ENCODE measurements at places on chromosomes 5 and 9.
A peak's percentile ranks its signal among the peaks of the same experiment; 100 is the strongest.

DNA sequence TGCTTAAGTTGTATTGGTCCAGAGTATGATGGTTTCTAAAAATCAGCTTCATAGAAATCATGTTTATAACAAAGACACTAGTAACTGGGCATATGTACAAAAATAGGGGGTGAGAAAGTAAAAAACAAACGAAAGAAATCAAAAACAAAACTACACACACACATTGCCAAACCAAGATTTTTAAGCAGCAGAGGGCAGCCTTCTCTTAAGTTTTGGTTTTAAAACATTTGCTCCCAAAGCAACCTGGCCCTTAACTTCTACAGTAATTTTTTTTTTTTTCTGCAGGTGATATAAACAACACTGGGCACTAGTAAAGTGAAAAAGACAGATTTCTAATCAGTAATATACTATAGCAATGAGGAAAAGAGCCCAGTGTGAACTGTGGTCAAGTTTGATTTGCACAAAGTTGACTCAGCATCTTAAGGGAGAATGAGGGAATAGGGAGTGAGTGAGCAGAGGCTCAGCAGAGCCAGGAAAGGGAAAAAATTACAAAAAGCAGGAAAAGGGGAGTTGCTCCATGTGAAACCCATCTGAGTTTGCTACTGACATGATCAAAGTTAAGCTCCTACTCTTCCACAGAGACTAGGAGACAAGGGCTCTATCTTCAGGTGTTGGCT, 13.4 kb upstream of the GAPT start:
- DNase-seq = no peak

GRCh38 chr5:17340819-17341218, 123.4 kb downstream of the BASP1 start:
- no peak for DNase-seq

GRCh38 chr5:163997965-163998364, 492.5 kb downstream of the MAT2B start:
- no peak for DNase-seq

- no peak for DNase-seq
Measured at GRCh38 chr9:114914139-114914538, 16.3 kb downstream of the TNFSF8 start.

GRCh38 chr9:76911971-76912370, 6.1 kb upstream of the PRUNE2 start:
- DNase-seq = no peak

DNA sequence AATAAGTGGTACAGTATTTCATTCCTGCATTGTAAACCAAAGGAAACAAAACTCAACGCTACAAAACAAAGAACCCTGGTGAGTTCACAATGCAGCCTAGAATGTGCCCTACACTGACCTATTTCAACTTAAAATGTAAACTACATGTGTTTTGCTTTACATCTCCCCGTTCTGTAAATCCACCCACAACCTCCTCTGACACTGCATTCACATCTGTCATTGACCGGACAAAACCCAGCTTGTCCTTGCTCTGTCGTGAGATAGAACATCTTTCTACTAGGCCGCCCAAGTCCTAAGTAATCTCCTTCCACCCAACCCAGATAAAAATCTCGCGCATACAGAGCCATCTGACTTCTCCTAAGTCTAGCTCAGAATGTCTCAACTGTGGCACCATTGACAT, 6.1 kb upstream of the VLDLR start:
- DNase-seq = no peak

DNA sequence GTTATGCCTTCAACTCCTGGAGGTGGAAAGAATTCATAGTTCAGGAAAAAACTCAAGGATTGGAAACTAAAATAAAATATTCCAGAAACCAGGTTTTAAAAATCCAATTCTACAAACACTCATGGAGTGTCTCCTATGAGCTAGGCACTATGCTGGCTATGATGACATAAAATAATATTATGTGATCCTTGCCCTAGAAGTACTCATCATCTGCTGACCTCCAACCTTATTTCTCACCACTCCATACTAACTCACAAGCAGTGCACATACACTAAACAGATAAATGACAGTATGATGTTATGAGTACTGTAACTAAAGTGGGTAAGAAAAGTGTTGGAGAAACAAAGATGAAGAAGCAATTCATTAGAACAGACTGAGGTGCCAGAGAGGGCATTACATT, 93.2 kb upstream of the NR5A1 start:
- DNase-seq = no peak

DNA sequence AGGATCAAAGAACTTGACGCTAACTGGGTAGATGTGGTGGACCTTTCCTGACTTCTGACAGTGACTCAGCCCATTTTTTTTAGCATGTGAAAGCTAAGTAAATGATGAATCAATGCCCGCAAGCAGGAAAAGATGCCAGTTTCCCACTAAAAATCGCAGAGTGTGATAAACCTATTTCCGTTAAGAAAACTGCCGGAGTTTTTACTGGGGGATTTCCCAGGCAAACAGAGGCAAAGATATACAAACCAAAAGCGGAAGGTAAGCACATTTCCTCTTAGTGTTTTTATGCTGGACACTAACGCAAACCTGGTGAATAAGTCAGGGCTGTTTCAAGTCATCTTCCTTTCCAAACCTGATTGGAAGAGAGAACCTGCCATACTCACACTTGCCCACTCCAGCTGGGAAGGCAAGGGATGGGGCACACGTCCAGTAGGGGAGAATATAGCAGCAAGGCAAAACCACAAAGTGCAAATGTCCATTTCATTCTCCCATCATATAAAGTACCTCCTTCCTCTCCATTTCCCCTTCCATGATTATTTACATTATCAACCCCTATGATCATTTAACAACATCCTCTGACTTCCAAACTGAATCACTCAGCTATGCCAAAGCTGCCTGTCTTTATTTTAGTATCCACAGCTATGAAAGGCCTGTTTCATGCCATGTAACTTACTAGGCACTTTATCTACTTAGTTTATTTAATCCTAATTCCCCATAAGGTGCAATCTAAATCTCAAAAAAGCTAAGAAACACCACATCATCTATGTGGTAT, 349.7 kb upstream of the RFX3 start:
- DNase-seq = no peak

DNA sequence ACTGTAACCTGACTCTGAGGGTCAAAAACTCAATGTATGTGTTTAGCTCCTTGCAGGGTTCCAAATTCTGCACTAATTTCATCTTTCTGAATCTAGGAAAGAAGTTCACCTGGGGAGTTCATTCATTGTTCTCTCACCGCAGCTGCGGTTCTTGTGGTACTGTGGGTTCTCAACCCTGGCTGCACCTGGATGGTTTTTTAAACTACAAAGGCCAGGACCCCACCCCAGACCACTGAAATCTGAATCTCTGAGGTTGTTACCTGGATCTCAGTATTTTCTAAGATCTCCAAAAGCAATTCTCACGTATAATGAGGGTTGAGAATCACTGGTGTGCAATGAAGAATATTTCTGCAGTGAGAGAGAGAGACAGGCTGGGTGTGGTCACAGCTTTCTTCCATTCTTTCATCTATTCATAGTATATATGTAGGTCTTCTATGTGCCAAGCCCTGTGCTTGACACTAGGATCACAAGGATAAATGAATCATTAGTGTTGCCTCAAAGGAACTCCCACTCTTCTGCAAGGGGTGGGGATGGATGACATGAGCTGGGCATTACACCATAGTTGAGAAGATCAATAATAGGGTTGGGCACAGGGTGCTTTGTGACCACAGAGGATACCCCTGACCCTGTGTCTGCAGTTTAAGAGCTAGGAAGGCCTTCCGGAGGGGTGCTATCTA, 109.8 kb downstream of the GALNT10 start:
- DNase-seq = no peak

DNA sequence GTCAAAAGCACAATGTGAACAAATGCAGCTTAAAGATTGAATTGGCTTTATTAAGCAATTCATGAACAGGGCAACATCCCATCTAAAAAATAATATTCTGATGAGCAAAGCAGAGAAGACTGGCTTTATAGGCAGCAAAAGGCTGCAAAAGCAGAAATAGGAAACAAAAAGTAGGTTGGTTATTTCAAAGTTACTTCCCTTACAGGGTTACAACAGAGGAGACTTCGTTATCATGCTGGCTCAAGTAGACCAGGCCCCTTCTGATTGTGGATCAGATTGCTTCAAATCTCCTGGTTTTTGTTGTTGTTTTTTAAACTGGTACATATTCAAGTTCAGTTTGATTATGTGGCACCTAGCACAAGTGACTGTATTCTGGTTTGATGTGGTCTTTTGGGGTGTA, 73.1 kb downstream of the MAN2A1 start:
- DNase-seq = no peak

GRCh38 chr9:78938821-78939220, 632.9 kb upstream of the TLE4 start:
- DNase-seq = no peak

- DNase-seq = no peak
Measured at GRCh38 chr9:77562019-77562748, 85.9 kb downstream of the GNA14 start.

DNA sequence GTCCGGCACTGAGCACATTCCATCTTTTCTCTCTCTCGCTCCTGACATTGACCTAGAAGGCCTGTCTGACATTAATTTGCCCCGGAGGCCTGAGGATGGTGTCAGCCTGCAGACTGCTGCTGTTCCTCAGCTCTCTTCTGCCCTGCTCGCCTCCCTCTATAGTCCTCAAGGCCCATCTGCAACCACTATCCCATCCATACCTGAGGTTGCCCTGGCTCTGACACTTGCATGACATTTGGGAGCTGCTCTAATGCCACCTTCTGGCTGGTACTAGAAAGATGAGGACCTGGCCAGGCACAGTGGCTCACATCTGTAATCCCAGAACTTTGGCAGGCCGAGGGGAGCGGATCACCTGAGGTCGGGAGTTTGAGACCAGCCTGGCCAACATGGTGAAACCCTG, 38.6 kb upstream of the GGTA1 start:
- no peak for DNase-seq

GRCh38 chr9:445033-445432, 230.4 kb downstream of the DOCK8 start:
- no peak for DNase-seq

- no peak for DNase-seq
Measured at GRCh38 chr9:73049280-73049679, 96.4 kb upstream of the ALDH1A1 start.

DNA sequence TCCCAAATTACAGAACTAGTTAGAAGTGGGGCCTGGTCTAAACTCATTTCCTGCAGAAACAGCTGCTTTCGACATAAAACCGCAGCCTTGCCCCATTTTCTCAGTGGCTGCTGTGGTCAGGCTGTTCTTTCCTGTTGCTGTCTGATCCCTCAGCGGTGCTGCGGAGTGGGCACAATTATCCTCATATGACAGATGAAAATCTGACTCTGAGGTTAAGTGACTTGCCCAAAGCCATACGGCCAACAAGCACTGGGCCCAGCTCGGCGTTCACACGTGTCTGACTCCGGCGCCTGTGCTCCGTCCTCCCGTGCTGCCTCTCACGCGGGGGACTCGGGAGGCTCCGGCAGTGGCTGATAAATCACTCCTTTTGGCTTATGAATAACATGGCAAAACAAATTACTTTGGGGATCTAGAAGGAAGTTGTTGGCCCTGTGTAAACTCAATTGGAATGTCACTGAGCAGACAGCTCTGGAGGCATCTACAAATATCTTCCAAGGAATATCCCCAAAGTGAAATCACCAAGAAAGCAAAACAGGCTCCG, 142.6 kb upstream of the LMX1B start:
- DNase-seq = no peak

DNA sequence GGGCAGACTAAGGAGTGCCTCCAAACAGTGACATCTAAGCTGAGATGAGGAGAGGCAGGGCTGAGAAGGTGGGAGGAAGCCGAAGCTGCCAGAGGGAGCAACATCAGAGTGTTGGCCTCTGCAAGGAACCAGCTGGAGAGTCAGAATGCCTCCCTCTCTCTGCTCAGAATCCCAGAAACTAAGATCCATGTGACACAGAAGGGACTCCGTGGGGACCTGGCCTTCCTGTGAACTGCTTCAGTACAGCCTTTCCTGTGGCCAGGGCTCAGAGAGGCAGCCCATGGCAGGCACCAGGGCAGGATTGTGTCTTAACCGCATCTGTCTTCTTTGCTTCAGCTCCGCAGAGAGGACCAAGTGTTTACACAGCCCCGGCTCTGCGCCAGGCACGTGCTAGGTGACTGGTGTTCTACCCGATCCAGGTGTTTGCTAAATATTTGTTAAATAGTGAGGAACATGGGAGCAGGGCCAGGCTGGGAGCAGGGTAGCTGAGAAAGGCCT, 33.5 kb downstream of the KCNMB1 start:
- DNase-seq = no peak

DNA sequence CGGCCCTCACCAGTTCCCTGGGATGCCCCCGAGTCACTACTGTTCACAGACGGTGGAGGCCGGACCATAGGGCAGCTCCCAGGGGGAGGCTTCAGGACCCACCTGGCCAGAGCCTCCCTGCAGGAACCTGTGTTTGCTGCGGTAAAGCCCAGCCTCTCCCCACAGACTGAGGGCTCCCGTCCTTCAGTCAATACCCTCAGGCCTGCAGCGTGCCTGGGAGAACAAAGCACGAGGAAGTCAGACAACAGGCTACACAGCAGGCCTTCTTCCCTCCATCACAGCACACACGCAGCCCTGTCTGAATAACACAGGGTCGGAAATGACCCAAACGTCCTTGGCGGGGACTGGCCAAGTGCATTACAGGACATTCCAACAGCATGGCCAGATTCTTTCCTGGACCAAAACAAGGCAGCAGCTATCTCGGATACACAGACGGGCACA, 34.4 kb downstream of the COL23A1 start:
- no peak for DNase-seq

- no peak for DNase-seq
Measured at GRCh38 chr5:100609594-100609993, 74.4 kb downstream of the FAM174A start.

- no peak for DNase-seq
Measured at GRCh38 chr5:80246001-80246758, 9.7 kb downstream of the SERINC5 start.

GRCh38 chr5:34598177-34598794, 57.8 kb upstream of the RAI14 start:
- peak; percentile 74 for DNase-seq

DNA sequence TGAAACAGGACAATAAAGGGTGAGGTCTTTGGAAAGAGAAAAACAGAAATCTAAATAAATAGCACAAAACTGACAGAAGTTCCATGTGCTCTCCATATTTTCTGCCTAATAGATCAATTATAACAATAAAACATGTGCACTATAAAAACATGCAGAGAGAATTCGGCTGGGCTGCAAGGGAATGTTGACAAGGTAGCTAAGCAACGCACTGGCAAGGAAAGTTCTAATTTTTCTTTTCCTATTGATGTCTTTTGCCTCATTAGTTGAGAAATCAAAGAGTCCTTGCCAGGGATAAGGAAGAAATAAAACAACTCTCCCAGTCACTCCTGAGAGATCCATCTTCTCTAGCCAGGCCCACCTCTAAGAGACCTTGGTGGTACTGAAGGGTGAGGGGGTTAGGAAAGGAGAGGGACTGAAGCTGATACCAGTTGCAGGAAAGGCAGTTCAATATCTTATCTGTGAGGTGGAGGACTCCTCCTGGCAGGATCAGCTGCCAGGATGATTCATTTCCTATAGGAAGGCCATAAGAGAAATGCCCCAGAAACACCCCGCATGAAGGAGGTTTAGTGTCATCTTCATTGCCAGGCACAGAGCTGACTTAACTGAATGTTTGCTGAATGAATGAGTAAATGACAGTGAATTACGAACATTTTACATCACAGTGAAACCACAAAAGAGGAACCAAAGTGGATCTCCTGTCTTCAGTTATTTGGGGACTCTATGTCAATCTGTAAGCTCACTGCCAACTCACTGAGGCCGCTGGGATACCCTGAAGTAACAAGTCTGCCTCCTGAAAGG, 63.7 kb upstream of the IFNK start:
- no peak for DNase-seq

All from AG08396 (cell line).